ENCODE measurements at places on chromosomes 5 and 9.

- no peak for DNase-seq
Observed at GRCh38 chr9:2126331-2126803, 111.2 kb downstream of the SMARCA2 start.

- DNase-seq: no peak
Observed at GRCh38 chr5:30690931-30691330, 502.6 kb upstream of the CDH6 start.

GRCh38 chr5:179648410-179648809 is 24.9 kb upstream of the HNRNPH1 start:
- no peak for DNase-seq

DNA sequence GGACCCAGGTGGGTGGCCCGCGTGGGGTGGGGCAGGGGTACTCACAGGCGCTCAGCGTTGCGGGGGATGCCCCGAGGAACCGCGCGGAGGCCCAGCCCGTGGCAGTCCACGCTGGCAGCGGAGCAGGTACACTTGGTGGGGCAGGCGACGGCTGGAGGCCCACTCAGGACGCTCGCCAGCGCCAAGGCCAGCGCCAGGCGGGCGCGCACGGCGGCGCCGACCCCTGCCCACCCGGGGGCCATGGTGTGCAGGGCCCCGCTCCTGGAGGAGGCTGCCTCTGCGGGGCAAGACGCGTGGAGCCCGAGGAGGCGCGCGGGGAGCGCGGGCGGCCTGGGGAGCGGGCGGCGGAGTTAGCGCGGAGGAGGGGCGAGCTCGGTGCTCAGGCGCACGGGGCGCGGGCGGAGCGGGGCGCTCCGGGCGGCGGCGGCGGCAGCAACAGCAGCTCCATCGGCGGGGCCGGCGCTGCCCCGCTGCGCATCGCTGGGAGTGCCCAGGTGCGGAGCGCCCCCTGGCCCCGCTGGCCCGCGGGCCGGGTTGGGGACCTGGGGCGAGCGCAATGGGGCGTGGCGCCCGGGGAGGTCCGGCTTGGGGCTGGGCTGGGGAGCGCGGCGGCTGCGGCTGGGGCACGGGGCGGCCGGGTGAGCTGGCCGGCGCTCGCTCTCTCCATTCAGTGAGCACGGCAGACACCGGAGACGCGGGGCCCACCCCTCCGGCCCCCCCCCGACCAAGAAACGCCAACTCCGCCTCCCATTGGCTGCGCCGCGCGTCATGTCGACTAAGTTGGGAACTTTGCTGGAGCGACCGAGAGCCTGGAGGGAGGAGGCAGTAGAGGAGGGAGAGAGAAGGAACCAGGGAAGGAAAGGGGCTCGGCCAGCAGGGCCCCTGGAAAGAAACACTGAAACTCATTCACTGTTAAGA is at the start of gene SLIT3:
Gene SLIT3 (minus strand): TSS at position 672 of the 918 bp plus-strand sequence. CDS start 430 bp downstream, at position 242.
- DNase-seq: peak; percentile 65

- no peak for DNase-seq
Observed at GRCh38 chr5:126846344-126846743, 69.4 kb downstream of the LMNB1 start.

GRCh38 chr5:163248871-163249270 is 188.5 kb upstream of the CCNG1 start:
- DNase-seq: no peak

GRCh38 chr5:162283609-162284008 is 216.0 kb downstream of the GABRG2 start:
- DNase-seq: no peak

- no peak for DNase-seq
Observed at GRCh38 chr5:74282490-74282889, 358.0 kb downstream of the ENC1 start.

- DNase-seq: no peak
Observed at GRCh38 chr9:70192707-70193106, 66.1 kb upstream of the SMC5 start.

DNA sequence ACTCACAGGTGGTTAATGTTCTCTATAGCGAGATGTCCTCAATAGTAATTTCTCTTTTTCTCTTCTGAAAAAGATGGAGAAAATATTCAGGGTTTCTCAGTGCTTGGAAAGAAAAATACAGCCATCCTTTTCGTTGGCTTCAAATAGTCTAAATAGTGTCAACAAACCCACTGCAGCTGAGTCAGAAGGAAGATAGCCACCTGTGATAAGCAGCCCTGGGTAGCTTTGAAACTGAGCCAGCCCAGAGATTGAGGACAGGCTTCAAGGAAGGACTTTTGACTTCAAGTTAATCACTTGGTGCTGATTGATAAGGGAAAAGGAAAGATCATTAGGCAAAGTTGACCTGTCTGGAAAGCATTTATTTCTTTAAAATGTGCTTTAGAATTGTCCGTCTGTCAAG is 78.7 kb upstream of the TYRP1 start:
- DNase-seq: no peak

GRCh38 chr5:139482050-139482889 is at the start of gene STING1:
Gene STING1 (minus strand): TSS chr5:139482758. CDS start chr5:139481704, 1,054 bp downstream.
- DNase-seq: peak; percentile 84

GRCh38 chr9:79007701-79008483 is 563.9 kb upstream of the TLE4 start:
- no peak for DNase-seq

DNA sequence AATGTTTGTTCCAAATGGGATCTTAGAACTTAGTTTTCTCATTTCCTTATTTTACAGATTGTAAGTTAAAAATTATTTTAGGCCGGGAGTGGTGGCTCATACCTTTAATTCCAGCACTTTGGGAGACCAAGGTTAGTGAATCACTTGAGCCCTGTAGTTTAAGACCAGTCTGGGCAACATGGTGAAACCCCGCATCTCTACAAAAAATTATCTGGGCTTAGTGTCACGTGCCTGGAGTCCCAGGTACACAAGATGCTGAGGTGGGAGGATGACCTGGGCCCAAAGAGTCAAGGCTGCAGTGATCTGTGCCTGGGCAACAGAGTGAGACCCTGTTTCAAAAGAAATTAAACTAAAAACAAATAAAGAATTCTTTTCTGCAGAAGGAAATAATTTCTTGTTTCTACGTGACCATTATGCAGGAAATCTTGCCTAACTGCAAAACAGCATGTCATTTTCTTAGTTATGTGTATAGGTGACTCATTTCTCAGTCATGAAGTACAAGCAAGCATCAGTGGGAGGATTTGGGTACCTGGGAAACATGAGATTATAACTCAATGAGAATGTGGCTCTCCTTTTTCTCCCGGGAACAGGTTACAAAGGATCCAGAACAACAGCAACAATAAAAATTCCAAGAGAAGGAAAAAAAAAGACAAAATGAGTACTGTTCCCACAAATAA is 375.1 kb upstream of the ST8SIA4 start:
- DNase-seq: no peak
